ENCODE measurements at places on chromosomes 7 and 10.

DNA sequence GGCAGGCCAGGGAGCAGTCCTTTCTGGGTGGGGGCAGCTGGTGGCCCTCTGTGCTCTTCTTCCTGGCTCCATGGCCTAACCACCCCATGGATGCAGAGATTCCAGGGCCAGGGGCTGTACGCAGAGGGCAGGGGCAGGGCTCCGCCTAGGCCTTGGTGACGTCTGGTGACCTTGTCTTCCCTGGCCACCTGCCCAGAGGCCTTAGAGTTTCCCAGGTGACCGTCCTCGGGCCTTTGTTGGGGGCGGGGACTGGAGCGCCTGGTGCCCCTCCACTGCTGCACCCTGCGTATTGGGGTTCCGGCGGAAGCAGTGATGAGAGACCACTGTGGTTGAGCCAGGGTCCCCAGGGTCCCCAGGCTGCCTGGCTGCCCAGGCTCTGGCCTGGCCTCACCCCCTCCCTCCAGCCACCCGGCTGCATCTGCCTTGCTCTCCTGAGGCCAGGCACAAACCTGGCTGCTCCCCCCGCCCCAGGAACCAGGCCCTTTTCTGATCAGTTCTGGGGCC lies 10.3 kb downstream of the PWWP2B start:
- DNase-seq, result no peak

DNA sequence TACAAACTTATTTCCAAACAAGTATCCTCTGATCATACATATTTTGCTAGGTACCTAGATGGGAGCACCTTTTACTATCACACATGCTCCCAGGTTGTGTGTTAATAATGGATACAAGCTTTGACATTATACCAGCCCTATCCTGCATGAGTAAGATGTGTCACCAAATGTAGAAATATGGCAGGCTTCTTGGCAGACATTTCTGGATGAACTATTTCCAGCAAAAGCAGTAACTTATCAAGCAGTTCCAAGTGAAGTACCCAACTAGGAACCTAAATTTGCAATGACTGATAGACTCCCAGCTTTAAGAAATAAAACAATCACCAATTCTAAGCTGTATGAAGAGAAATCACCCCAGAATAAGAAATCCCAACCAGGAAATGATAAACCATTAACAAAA lies 103.7 kb upstream of the TMEM72 start:
- no peak for DNase-seq

GRCh38 chr7:33793616-33794015 lies 111.7 kb upstream of the BMPER start:
- DNase-seq, result no peak

- no peak for DNase-seq
Measured at GRCh38 chr7:151178236-151178635, 8.8 kb downstream of the ASB10 start.

DNA sequence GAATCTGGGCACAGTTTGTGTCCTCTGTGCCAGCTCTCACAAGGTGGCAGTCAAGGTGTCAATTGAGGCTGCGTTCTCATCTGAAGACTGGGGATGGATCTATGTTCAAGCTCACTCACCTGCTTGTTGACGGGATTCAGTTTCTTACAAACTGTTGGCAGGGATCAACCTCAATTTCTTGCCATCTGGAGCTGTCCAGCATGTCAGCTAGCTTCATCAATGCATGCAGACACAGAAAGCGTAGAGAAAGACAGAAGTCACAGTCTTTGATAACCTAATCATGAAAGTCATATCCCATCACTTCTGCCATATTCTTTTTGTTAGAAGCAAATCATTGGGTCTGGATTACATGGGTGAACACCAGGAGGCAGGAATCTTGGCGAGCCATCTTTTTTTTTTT lies 32.0 kb upstream of the WAPL start:
- no peak for DNase-seq

GRCh38 chr7:2680792-2681490 lies 7.1 kb upstream of the AMZ1 start:
- no peak for DNase-seq

- DNase-seq, result no peak
Measured at GRCh38 chr10:33263453-33263852, 71.0 kb downstream of the NRP1 start.

GRCh38 chr7:142523821-142524460 lies 225.3 kb upstream of the PRSS1 start:
- DNase-seq, result no peak

DNA sequence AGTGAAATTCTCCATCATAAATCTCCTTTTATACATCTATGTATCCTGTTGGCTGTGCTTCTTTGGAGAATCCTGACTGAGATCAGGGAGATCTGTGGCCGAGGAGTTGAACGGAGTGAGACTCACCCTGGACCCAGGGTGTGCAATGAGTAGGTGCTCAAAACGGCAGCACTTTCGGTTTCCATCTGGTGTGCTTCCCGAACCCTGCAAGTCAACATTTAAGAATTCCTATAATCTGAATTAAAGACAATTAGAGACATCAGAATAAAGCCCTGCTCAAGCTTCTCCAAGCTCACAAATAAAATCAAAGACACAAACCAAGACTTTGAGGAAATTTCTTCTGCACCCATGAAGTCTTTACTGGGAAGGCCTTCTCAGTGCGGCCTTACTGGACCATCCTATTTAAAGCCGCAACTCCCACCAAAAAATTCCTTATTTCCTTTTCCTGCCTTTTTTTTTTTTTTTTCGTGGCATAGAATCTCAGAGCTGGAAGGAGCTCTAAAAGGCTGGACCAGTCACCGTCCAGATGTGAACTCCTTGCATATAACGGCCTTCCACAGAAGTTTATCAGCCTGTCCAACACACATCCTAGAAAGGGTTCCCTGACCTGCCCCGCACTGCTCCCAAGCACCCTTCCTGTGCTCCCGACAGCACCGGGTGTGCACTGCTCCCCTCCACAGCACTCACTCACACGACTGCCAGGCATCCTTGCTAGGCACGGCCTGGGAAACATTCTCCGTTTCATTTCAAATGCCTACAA lies 29.7 kb downstream of the GNA12 start:
- DNase-seq, result no peak

All from stimulated activated CD8-positive, alpha-beta memory T cell treated with anti-CD3 and anti-CD28 coated beads, Interleukin-4, amount 100 ng/mL, for 1 hour (primary cell).